Psoas muscle (tissue), 8 donors: ENCODE measurements at places on chromosomes 7 and 10.
A peak's percentile ranks its signal among the peaks of the same experiment; 100 is the strongest.

DNA sequence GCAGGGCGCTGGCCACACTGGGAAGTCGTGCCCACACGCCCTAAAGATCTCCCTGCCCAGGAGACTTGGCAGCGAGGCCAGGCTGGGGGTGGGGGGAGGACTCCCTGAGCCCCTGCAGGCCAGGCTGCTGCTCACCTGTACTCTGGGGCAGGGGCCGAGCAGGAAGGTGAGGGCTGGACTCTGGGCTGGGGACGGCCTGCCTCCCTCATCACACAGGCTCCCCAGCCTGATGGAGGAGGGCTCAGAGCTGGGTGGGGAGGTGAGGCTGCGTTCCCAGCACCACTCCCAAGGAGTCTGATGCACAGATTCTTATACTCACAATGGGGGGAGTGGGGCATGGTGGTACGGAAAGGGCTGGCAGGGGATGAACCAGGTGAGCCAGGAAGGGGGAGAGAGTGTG lies 71.2 kb downstream of the ELFN1 start:
- DNase-seq: no peak

DNA sequence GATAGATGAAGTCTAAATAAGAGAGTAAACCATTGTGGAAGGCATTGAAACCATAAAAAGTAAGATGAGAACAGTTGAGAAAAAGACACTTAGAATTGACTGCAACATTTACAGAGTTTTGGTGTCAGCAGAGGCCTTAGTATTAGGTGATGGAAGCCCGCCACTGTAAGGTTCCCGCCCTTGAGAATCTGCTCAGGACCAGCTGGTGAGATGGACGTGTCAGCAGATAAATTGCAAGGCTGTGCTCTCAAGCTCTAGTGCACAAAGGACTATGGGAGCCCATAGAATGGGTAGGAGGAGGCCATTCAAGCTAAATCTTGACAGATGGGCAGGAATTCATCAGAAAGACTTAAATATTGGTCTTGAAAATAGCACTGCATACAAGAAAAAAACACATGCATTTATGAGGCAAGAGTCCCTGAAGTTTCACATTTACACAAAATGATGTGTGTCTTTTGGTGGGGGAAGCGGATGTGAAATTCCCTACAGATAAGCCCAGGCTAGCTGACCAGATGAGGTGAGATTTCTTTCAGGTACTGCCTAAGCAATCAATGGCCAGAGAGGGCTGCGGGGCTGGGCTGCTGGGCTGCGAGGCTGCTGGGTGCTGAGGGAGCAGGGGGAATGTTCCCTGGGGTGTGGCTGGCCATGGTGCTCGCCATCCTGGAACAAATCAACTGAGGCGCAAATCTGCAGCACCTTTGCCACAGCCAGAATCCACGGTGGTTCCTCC lies 42.5 kb downstream of the SYPL1 start:
- no peak for DNase-seq

GRCh38 chr10:5952731-5953385 lies 24.5 kb downstream of the IL15RA start:
- DNase-seq: no peak

- DNase-seq: peak; percentile 18
Measured at GRCh38 chr7:135714534-135715009, 13.4 kb downstream of the SLC13A4 start.

- DNase-seq: no peak
Measured at GRCh38 chr7:23963461-23964165, 253.6 kb downstream of the STK31 start.
